HCEC 1CT (cell line): ENCODE measurements at places on chromosomes 3 and 15.

DNA sequence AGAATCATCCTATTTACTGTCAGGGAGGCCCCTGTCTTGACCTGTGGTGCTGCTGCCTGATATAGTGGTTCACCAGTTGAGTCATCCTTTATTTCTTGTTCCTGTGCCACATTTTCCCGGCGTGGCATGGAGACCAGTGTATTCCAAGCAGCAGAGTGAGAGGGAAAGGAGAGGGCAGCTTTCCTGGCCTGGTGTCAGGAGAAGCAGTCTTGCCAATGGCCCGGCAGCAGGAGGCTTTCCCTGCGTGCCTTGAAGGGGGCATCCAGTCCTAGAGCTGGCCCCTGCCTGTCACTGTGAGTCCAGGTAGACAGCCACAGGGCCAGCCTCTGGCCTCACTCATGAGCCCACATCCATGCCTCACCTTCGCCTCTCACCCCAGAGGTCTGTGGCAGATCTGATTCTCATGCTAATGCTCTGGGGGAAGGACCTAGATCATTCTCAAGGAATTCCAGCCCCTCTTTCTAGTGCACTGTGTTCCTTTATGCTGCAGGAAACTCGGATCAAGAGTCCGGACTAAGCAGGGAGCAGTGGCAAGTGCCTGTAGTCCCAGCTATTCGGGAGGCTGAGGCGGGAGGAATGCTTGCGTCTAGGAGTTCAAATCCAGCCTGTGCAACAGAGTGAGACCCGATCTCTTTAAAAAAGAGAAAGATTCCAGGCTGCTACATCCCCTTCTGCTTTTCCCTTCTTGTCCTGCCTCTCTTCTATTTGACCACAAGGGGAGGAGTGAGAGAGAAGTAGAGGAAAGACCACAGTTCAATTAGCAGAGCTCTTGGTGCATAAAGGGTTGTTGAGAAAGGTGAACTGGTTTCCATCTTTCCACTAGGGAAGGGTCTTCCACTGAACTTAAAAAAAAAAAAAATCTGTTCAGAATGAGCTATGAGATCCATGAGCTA, 66.8 kb upstream of the HACD2 start:
- DNase-seq: no peak

DNA sequence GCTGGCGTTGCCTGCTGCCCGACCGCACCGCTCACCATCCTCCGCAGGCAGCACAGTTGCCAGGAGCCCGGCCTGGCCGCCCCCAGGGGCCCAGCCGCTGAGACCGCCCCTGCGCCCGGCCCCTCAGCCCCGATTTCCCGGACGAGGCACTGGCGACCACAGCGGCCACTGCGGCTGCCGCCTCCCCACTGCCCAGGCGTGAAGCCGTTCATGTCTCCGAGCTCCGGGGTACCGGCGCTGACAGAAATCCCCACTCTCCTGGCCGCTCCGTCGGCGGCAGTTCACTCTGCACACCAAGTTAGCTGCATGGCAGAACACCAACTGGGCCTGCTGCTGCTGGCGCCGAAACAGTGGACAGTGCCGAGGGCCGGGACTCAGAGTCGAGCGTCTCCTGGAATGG, 8.5 kb downstream of the SELENOT start:
- DNase-seq: no peak

GRCh38 chr3:14370720-14371572, 31.5 kb upstream of the SLC6A6 start:
- DNase-seq: no peak

GRCh38 chr3:148229107-148229506, 468.6 kb upstream of the AGTR1 start:
- no peak for DNase-seq

GRCh38 chr3:49880581-49881315, 11.0 kb upstream of the CAMKV start:
- no peak for DNase-seq

DNA sequence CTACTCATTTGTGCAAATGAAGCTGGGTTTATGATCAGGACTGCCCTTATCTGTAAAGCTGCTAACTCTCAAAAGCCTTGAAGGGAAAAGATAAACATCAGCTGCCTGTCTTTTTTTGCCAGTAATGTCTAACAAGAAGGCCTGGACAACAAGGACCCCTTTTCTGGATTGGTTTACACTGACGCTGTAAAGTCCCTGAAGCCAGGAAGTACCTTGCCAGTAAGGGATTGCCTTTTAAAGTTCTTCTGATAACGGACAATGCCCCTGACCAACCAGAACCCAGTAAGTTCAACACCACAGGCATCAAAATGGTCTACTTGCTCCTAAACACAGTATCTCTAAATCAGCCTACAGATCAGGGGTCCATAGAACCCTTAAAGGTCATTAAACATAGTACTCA, 178.0 kb downstream of the PCCB start:
- no peak for DNase-seq

DNA sequence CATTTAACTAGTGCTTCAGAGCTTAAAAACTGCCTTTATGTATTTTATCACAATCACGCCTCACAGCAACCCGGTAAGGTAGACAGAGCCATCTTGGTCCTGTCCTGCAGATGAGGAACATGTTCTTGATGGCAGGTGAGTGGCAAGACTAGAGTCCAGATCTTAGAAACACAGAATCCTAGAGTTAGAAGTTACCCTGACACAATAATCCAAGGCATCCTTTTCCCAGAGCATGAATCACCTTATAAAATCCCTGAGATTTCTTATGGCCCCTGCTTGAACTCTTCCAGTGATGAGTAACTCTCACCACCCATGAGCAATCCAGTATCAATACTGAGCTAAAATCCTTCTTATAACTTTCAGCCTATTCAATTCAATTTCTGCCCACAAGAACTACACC, 16.9 kb downstream of the POPDC2 start:
- peak; percentile 89 for DNase-seq

DNA sequence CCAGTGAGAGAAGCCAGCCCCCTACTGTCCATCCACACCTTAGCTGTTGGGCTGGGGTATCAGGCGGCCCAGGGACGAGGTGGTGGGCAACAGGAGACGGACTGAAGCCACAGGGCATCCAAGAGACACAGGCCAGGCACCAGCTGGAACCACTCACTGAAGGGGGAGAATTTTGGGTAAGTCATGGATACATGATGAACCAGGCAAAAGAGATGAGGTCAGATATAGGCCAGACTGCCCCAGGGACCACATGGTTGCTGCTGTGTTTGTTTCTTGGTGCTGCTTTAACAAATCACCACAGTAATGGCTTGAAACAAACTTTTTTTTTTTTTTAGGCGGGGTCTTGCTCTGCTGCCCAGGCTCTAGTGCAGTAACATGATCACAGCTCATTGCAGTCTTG, 66.4 kb downstream of the SEMA5B start:
- no peak for DNase-seq

DNA sequence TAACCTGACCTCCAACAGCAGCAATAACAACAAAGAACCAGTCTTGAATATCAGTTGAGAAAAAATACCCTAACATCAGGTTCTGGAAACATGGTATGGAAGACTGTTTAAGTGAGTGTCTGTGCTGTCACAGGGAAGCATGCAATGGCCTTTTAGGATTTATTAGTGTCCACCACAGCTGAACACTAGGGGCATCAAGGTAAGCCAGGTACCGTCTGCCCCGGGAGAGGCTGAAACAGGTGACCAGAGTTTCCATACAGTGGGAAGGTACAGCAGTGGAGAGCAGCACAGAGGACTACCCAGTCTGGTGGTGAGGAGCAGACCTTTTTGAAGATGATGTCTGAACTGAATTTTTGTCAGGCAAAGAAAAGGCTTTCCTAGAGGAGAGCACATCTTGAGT, 18.4 kb downstream of the ZDHHC23 start:
- no peak for DNase-seq

DNA sequence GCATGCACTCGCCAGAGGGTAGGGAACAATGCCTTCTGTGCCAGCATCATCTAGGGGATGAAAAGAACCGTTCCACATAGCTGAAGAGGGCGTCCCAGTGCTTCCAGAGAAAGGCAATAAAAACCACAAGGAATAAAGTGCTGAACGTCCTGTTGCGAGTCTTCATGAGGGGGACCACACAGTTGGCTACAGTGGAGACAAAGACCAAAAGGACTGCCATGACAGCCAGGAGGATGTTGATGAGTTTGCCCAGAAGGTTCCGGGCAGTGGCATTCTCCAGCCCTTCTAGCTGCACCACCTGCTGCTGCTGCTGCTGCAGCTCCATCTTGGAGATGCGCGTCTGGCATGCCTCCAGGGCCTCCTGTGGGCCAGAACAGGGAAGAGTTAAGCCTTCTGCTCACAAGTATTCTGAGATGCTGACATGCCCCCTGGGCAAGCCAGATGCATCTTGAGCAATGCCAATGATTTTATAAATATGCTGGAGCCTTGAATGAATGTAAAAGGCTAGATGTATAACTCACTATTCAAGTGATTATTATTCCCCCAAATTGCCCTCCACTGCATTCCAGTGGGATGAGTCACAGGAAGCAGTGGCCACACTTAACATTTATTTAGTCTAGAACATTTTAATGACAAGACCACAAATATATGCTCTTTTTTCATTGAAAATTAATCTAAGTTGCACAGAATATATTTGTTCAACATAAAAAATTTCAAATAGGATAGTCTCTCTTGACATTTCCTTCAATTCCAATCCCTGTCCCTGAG, 45.1 kb upstream of the PLXND1 start:
- DNase-seq: peak; percentile 65

GRCh38 chr15:77145370-77145769, 74.5 kb upstream of the TSPAN3 start:
- DNase-seq: peak; percentile 13

DNA sequence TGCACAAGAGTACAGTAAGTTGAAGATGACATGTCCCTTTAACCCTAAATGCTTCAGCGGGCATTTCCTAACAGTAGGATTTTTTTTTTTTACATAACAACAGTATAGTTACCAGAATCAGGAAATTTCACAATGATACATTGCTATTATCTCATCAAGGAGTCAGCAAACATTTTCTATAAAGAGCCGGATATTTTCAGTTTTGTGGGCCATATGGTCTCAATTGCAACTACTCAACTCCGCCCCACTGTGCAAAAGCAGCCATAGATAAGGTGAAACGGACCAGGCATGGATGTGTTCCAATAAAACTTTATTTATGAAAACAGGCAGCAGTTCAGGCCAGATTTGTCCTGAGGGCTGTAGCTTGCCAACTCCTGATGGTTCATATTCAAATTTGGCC, 130.6 kb downstream of the SMAD6 start:
- DNase-seq: peak; percentile 64

- DNase-seq: peak; percentile 88
Measured at GRCh38 chr3:129231331-129232119, 17.9 kb upstream of the COPG1 start.
